ENCODE measurements at places on chromosomes 16 and 17. TPM values are rescaled to one million over a fixed set of nuclear protein-coding genes. Genes with fewer than 3 reads are reported as not detected.
A peak's percentile ranks its signal among the peaks of the same experiment; 100 is the strongest.

GRCh38 chr16:61014869-61015268, 1021.4 kb downstream of the CDH8 start:
- H3K36me3 ChIP-seq, result no peaks in the 10 kb centered on the region
- H3K4me3 ChIP-seq, result no peak overlapping the region
- no peak overlapping the region for H3K27ac ChIP-seq
- H3K4me1 ChIP-seq, result no peaks in the 10 kb centered on the region
- no peaks in the 10 kb centered on the region for H3K27me3 ChIP-seq

GRCh38 chr16:68190081-68190480, 45.8 kb downstream of the ESRP2 start:
- H3K27ac ChIP-seq, result peak overlapping the region; percentile 9
- no peak for DNase-seq
- H3K36me3 ChIP-seq, result peaks cover 3% of the 10 kb centered on the region
- peaks cover 6% of the 10 kb centered on the region for H3K4me1 ChIP-seq
- no peaks in the 10 kb centered on the region for H3K27me3 ChIP-seq

DNA sequence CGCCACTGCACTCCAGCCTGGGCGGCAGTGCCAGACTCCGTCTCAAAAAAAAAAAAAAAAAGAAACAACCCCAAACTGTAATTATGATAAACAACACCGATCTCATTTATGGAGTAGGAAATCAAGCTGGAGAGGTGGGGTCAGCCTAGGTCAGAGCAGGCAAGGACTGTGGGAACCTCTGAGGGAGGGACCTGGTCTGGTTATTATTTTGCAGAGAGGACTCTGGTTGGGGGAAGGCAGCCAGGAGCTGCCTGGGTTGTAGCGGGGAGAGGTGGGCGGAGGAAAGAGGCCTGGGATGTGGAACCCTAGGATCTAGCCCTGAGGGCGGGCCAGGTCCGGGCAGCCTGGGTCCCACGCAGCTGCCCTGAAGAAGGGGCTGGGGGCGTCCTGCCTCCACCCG, 10.9 kb upstream of the HS3ST6 start:
- peak overlapping the region; percentile 52 for H3K27ac ChIP-seq
- no peak for DNase-seq
- H3K4me1 ChIP-seq, result no peaks in the 10 kb centered on the region

The HOXB9 gene
- total RNA-seq, result not detected

The SNX20 gene
- 1.4 TPM for total RNA-seq

- DNase-seq, result no peak
- no peak overlapping the region for H3K4me3 ChIP-seq
- H3K36me3 ChIP-seq, result no peaks in the 10 kb centered on the region
- peaks cover 48% of the 10 kb centered on the region for H3K4me1 ChIP-seq
Observed at GRCh38 chr17:57522042-57523005, 222.8 kb downstream of the CCDC182 start.

All from gastrocnemius medialis (tissue), 4 donors.